ENCODE measurements at places on chromosomes 11 and 22.

DNA sequence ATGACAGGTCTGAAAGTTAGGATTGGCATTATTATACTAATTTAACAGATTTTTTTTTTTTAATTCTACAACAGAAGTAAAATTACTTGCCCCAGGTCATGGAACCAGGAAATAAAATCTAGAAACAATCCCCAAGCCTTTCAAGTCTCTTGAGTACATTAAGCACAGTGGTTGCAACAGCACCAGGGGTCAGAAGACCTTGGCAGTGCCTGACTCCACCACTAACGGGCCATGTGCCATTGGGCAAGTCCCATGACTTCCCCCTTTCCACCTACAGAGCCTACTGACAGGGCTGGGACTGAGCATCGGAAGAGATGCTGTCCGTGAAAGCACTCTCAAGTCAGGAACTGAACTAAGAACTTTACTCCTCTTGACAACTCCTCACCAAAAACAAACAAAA is 98.6 kb upstream of the AKIP1 start:
- DNase-seq: no peak

- DNase-seq: no peak
Observed at GRCh38 chr11:122494221-122494620, 161.3 kb upstream of the UBASH3B start.

GRCh38 chr22:26697151-26697550 is 39.8 kb downstream of the MIAT start:
- no peak for DNase-seq

GRCh38 chr11:125110506-125110905 is 920 bp downstream of the TMEM218 start:
- no peak for DNase-seq

GRCh38 chr11:64745521-64746328 is 1.8 kb upstream of the RASGRP2 start:
- DNase-seq: peak; percentile 83

DNA sequence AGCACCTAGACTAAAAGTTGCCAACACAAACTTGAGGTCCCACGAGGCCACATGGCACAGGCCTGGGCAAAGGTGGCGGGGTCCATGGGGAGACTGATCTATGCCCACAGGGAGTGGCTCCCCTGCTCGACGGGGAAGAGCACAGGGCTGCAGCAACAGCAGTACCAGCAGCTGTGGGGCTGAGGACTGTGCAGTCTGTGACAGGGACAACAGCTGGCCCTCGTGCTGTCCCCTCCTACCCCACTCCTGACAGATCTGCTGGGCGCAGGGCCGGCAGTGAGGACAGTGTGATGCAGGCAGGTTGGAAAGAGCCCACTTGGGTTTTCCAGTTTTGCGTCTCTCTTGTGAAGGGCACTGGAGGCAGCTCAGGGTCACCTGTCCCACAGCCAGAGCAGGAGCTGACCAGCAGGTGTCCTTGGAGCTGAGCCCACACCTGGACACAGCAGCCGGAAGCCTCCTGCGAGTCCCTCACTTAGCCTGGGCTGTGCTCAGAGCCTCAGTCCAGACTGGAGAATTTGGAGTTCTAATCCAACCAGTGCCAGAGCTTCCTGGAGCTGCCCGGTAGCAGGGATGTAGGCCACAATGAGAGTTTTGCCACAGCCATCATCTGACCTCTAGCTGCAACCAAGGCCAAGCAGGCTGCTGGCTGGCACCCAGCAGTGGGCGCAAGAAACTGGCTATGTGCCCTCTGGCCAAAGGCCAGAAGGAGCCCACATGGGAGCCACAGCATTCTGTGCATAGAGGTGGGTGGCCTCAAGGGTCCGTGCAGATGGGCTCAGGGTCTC is 3.6 kb upstream of the GAS2L1 start:
- peak; percentile 50 for DNase-seq

- no peak for DNase-seq
Observed at GRCh38 chr11:130834886-130835285, 81.4 kb downstream of the SNX19 start.

- DNase-seq: no peak
Observed at GRCh38 chr11:32297611-32298011, 137.7 kb downstream of the WT1 start.

- no peak for DNase-seq
Observed at GRCh38 chr11:46383404-46383758, 1.9 kb downstream of the MDK start.

- no peak for DNase-seq
Observed at GRCh38 chr11:117713538-117713991, 83.5 kb downstream of the DSCAML1 start.

GRCh38 chr11:106451228-106451922 is 373.9 kb downstream of the AASDHPPT start:
- no peak for DNase-seq

GRCh38 chr11:128323381-128323780 is 264.0 kb downstream of the ETS1 start:
- no peak for DNase-seq

GRCh38 chr11:57512646-57513451 is 2.7 kb downstream of the SLC43A1 start:
- no peak for DNase-seq

DNA sequence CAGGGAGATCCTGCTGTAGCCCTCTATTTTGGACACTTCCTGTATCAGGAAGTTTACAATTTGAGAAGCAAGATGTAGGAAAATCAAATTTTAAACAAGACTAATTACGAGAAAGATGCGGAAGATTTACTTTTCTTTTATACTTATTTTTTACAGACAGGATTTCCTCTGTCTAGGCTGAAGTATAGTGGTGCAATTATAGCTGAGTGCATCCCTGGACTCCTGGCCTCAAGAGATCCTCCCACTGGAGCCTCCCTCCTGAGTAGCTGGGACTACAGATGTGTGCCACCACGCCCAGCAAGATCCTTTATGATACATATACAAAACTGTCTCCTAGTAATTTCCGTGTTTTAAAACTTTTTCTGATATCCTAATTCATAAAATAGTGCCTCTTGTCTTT is 17.2 kb upstream of the CARD18 start:
- DNase-seq: no peak

- DNase-seq: no peak
Observed at GRCh38 chr11:22774716-22775115, 54.9 kb downstream of the SVIP start.

- no peak for DNase-seq
Observed at GRCh38 chr11:2393111-2393868, 7.3 kb upstream of the TSSC4 start.

GRCh38 chr22:49936973-49937757 is 18.7 kb downstream of the CRELD2 start:
- DNase-seq: no peak

- DNase-seq: peak; percentile 86
Observed at GRCh38 chr11:123235117-123235655, 40.1 kb upstream of the CLMP start.

- DNase-seq: peak; percentile 91
Observed at GRCh38 chr11:63768237-63769041, at the start of gene ZFTA. Gene ZFTA, minus strand, starts transcription at chr11:63768775. Its CDS starts 153 bp downstream, at chr11:63768622.

DNA sequence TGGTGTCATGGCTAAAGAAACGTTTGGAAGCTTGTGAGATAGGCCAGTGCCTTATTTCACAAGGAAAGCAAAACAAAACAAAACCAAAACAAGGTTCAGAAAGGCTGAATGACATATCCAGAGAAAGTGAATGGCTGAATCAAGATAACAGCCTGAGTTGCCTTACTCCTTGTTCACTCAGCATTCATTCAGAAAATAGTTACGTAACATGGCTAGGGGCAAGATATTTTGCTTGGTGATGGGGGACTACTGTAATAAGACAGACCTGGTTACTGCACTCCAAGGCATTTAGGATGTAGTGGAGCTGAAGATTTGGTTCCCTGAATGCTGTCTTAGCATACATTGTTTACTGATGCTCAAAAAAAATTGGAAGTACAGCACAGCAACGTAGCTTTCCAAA is 47.7 kb downstream of the C11orf91 start:
- no peak for DNase-seq

GRCh38 chr11:87366346-87366745 is 328.6 kb downstream of the TMEM135 start:
- no peak for DNase-seq

DNA sequence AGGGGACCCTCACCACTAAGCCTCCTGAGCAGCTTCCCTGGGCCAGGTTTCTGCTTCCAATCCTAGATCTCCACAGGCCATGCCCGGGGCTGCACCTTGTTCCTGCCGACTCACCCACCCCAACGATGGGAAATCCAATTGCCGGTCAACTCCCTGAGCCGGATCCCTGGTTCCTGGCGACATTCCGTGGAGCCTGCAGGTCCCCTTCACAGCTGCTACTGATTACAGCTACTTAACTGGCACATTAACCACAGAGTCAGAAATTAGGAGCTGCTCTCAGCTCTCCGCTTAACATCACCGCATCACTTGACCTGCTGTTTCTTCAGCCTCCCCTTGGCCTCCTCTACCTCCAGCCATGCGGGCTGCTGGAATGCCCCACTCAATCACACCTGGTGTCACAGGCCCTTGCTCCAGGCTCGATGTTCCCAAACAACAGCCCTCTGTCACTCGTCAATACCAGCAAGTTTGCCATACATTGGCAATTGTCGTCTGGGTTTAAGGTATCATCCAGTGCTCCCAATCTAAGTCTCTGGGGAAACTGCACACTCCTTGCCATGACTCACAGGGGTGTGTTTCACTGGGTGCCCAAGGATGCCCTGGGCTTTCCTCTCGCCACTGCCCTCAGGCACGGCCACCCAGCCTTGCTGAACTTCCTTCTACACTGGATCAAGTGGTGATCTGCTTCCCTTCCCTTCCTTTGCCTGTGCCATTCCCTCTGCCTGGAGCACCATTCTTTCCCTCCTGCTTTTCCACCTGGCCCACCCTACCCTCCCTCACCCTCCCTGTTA is 181.0 kb downstream of the MN1 start:
- DNase-seq: no peak

DNA sequence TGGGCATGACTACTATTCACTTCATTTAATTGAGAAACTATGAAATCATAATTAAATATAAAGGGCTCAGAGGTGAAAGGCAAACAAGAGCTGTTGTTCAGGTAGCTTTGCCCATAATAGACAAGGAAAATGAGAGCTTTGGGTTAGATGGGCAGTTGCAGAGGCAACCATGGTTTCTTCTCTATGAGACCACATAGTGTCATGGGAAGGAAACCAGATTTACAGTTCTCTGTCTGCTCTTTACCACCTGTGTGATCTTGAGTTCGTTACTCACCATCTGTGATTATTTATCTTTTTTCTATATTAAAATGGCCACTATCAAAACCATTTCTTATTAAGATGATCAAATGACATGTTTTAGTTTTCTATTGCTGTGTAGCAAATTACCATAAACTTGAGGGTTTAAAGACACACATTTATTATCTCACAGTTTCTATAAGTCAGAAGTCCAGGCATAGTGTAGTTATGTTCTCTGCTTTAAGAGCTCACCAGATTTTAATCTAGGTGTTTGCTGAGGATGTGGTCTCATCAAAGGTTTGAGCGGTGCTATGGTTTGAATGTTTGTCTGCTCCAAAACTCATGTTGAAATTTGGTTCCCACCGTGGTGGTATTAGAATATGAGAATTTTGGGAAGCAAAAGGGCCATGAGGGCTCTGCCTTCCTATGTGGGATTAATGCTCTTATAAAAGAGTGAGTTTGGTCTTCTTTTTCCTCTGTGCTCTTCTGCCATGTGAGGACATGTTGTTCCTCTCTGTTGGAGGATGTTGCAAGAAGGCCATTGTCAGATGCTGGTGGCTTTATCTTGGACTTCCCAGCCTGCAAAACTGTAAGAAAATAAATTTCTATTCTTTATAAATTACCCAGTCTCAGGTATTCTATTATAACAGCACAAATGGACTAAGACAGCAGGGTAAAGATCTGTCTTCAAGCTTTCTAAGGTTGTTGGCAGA is 38.2 kb downstream of the OR2AG2 start:
- DNase-seq: no peak

- DNase-seq: no peak
Observed at GRCh38 chr11:125114518-125114917, 3.1 kb upstream of the TMEM218 start.

- DNase-seq: no peak
Observed at GRCh38 chr11:315516-315994, 1.7 kb downstream of the IFITM1 start.

DNA sequence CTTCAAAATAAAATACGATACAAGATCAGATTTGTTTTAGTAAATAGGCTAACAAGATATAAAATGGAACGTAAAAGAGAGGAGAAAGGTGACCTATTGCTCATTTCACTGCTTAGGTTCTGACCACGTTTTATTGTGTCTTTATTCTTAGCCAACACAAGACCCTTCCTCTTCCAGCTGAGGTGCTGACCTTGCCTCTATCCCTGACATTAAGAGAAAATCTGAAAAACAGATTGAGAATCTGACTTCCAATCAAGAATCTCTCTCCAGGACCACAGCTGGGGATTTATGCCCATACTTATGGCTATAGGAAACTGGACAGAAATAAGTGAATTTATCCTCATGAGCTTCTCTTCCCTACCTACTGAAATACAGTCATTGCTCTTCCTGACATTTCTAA is at the start of gene OR10A5:
OR10A5 (plus strand) TSS at position 301 of the 400 bp plus-strand sequence; CDS start at position 301, 0 bp downstream.
- no peak for DNase-seq

- no peak for DNase-seq
Observed at GRCh38 chr11:34773211-34773610, 143.0 kb downstream of the APIP start.

- DNase-seq: no peak
Observed at GRCh38 chr11:555780-556661, 4.5 kb downstream of the LMNTD2 start.

DNA sequence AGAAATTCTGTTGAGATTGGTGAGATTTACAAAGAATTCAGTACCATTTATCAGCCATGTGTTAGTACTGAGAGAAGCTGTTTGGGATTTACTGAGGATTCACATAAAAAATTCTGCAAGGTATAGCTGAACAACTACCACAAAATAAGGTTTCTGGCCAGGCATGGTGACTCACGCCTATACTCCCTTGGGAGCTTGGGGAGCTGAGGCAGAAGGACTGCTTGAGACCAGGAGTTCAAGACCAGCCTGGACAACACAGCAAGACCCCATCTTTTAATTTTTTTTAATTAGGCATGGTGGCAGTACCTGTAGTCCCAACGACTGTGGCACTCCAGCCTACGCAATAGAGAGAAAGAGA is 86.7 kb downstream of the SIK3 start:
- DNase-seq: no peak

GRCh38 chr11:132093536-132094259 is 723.3 kb downstream of the NTM start:
- no peak for DNase-seq

GRCh38 chr11:43943931-43944751 is 1.7 kb downstream of the C11orf96 start:
- peak; percentile 61 for DNase-seq

DNA sequence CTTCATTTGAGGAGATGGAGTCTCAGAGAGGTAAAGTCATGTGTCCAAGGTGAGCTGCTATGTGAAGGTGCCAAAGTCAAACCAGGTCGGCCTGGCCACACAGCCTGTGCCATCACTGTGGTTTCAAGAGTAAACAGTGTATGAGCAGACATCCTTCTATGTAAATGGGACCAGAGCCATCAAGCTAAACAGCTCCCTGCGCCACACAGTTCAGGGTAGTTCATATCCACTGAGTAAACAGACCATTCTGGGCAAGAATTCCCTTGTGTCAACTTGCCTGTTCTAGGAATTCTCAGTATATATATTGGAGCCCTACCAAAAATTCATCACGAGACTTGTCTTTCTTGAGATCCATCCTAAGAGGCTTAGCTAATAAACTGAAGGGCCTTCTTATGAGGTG is 77.5 kb downstream of the AMOTL1 start:
- DNase-seq: no peak

GRCh38 chr11:87437844-87438223 is 400.1 kb downstream of the TMEM135 start:
- no peak for DNase-seq

GRCh38 chr11:85423316-85423715 is 203.8 kb downstream of the DLG2 start:
- no peak for DNase-seq
